ENCODE measurements at places on chromosomes 1 and 21. TPM values are rescaled to one million over a fixed set of nuclear protein-coding genes. Genes with fewer than 3 reads are reported as not detected.

The EPHA2 gene
- total RNA-seq, result not detected

DNA sequence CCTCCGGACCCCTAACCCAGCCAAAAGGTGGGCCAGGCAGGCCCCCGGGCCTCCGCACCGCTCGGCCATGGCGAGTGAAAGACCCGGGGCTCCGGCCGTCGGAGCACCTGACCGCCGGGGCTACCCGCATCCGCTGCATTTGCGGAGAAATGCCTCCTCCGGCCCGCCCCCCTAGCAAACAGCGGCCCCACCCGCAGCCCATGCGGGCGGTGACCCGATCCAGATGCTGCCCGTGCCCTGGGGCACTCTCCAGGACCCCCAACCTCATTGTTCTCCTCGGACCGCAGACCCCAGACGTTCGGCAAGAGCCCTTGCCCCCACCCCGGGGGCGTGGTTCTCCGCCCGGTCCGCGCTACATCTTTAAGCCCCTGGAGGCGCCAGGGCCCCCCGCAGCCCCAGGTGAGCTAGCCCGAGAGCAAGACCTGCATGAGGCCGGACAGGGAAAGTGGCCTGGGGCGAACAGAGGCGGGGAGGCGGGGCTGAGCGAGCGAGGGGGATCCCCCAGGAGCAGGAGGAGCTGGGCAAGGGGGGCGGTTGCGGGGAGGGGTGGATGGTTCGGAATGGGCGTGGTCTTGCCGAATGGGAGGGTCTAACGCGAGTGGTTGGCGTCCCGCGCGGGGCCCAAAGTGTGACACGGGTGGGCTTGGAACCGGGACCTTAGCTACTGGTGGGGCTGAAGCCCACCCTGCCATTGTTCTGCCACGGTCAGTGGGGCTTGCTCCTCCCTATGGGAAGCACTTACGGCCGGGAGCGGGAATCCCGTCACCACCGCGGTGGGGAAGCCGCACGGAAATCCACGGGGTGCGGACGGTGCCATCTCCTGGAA is 6.3 kb upstream of the CRYBG2 start:
- no peaks in the 10 kb centered on the region for H3K27me3 ChIP-seq
- no peaks in the 10 kb centered on the region for H3K36me3 ChIP-seq
- no peak overlapping the region for H3K27ac ChIP-seq
- DNase-seq, result no peak
- no peak overlapping the region for H3K4me3 ChIP-seq

DNA sequence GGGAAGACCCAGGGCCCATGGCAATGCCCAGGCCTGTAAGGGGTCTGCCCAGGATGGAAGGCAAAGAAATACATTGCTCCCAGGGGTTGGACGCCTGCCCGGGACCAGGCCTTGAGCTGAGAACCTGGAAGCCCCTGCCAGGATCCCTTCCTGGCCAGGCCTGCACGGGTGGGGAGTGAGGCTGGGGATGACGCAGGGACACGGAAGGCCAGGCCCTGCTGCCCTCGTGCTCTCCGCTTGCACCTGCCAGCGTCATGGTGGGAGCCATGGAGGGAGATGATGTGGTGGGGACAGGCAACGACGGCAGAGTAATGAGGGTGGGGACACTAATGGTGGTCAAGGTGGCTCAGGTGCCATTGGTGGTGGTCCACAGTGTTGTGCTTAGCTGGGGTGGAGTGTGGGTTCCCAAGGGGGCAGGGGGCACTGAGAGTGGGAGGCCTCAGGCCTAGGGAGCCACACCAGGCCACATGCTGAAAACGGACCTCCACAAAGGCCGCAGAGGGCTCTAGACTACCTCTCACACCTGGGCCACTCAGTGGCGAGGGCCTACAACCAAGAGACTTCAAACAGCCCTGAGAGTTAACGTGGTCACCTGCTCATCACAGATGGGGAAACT is 4.3 kb downstream of the HES3 start:
- H3K27ac ChIP-seq, result no peak overlapping the region
- no peaks in the 10 kb centered on the region for H3K36me3 ChIP-seq
- no peak for DNase-seq
- H3K4me3 ChIP-seq, result no peak overlapping the region

DNA sequence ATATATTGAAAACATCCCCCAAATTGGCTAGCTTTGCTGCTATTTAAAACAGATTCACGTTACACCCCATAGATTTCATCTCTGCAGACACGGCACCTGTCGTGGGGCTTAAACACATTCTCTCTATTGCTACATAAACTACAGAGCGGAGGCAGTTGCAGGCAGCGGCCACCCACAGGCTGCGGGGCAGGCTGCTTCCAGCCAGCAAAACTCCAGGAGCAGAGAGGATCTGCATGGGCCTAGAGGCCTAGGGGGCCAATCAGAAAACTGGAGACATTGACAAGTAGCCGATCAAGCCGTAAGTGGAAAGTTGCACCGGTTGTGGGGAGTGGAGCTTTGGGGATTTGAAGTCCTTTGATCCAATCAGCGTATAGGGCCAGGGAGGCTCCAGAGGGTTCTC is 129.0 kb upstream of the KLHDC7A start:
- H3K4me1 ChIP-seq, result no peaks in the 10 kb centered on the region
- no peaks in the 10 kb centered on the region for H3K36me3 ChIP-seq
- H3K27ac ChIP-seq, result no peak overlapping the region
- H3K27me3 ChIP-seq, result no peaks in the 10 kb centered on the region
- DNase-seq, result no peak
- H3K4me3 ChIP-seq, result no peak overlapping the region

DNA sequence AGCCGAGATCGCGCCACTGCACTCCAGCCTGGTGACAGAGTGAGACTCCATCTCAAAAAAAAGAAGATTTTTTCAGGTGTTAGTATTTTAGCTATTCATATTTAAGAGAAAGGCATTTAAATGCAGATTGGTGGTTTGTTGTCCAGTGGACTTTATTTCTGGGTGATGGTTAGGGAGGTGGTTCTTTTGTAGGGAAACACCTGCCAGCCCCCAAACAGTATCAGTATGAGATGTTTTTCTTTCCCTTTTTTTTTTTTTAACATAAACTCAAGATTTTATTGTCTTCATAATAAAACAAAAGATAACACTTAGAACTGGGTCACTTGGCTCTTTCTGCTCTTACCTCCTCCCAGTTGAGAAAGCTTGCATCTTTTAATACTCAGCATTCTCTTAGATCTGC is 9.9 kb downstream of the CCDC18 start:
- 0 out of 2 replicates have a peak, but pooled peaks cover 7% of the 10 kb centered on the region for H3K36me3 ChIP-seq
- no peaks in the 10 kb centered on the region for H3K27me3 ChIP-seq
- peaks cover 20% of the 10 kb centered on the region for H3K4me1 ChIP-seq
- no peak overlapping the region for H3K27ac ChIP-seq
